ENCODE measurements at places on chromosomes 1 and 21. TPM values are rescaled to one million over a fixed set of nuclear protein-coding genes. Genes with fewer than 3 reads are reported as not detected.
A peak's percentile ranks its signal among the peaks of the same experiment; 100 is the strongest.

The RAP1A gene
- 27.4 TPM for total RNA-seq

The ACOT11 gene
- 4.4 TPM for total RNA-seq

The RASSF5 gene
- 1.7 TPM for total RNA-seq

DNA sequence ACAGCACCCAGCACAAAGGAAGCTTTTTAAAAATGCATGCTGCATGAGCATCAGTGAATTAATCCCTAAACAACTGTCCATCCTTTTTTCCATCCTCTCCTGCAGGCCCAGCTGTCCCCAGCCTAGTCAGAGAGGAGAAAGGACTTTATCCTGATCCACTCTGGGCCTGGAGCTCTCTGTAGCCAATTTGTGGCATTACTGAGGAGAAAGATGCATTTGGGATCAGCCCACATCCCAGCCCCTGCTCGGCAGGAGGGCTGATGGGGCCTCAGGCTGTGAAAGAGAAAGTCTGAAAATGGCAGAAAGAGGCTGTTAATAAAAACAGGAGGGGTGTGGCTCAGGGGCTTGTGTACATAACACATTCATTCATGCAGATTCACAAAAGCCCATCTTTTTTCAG, 37.5 kb upstream of the ATP2B4 start:
- H3K27ac ChIP-seq, result no peak overlapping the region
- H3K27me3 ChIP-seq, result no peaks in the 10 kb centered on the region
- H3K36me3 ChIP-seq, result no peaks in the 10 kb centered on the region
- H3K4me3 ChIP-seq, result no peak overlapping the region
- no peak for DNase-seq

- no peaks in the 10 kb centered on the region for H3K27me3 ChIP-seq
- peaks cover 33% of the 10 kb centered on the region for H3K4me1 ChIP-seq
- H3K4me3 ChIP-seq, result no peak overlapping the region
- peak overlapping the region; percentile 86 for H3K27ac ChIP-seq
These were observed 69.5 kb downstream of the RHOU start for GRCh38 chr1:228804640-228805413.
